Iris pigment epithelial cell (primary cell): ENCODE measurements at places on chromosomes 5 and 9.

DNA sequence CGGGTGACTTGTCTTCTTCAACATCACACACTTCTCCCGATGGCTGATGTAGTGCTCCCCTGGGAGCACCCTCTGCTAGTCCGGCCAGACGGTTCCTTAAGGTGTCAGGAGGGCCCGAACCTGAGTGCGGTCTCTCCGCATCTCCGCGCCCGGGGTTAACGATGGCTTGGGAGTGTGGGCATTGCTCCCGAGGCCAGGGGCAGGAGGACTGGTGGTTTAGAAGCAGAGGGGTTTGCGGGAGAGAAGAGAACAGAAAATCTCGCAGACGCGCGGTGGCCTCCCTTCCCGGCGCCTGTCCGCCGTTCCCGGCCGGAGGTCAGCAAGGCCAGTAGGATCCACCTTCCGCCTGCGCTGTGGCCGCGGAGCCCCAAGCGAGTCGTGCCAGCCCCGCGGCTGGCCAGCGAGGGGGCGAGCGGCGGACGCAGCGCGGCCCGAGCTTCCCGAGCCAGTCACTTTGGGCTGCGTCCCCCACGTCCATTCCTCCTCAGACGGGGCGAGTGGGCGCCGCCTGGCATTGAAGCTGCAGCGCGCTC is 700 bp downstream of the CDO1 start:
- DNase-seq: no peak

DNA sequence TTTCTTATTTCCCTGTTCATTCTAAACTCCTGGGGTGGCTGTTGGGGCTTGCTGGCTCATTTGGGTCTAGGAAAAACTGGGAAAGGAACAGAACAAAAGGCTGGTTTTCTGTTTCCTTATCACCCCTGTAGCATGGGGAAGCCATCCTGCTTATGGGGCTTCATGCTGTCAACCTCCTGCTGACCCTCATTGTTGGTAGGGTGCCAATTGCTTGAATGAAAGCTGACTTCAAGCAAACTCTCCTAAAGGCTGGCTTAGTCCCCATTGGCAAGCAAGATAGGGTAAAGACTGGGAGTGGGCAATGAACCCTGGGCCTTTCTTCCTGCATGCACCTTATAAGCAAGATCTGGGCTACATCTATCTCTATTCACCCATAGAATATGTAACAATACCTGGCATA is 511.6 kb downstream of the DMAC1 start:
- no peak for DNase-seq

GRCh38 chr5:151627650-151628049 is 36.5 kb upstream of the FAT2 start:
- no peak for DNase-seq

DNA sequence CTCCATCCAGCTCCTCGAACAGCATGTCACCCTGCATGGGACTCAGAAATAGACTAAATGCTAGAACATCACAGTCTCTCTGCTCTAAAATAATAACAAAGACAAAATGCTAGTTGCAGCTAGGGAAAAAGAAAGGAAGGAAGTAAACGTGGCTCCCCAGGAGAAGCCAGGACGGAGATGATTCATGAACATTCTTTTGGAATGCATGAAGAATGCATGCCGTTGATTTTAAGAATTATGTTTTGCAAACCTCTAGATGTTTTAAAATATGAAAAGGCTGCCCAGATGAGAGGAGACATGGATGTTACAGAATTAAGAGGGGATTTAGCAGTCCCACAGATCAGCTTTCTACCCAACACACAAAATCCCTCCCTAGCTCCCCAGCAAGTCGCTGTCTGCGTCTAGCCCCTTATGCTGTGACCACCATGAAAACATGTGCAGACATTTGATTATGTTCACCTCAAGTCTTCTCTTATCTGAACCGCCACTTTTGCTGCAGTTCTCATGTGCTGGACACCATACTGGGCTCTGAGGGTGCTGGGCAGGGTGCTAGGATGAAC is 139.4 kb upstream of the LMX1B start:
- peak; percentile 76 for DNase-seq

DNA sequence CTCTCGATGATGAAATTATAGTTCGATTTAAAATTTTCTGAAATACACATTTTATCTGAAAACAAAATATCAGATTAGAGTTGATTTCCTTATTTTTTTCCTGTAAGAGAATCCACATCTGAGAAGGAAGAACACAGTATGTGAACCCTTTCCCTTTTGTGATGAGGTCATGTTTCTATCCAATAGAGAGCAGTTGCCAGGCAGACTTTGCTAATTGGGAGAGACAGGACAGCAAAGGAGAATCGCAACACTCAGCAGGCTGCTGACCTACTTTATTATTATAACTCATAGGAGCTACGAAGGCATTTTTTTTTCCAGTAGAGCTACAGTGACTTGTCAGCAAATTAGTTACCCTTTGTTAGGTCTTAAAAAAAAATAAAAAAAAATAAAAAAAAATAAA is 242.1 kb downstream of the HCN1 start:
- peak; percentile 65 for DNase-seq

DNA sequence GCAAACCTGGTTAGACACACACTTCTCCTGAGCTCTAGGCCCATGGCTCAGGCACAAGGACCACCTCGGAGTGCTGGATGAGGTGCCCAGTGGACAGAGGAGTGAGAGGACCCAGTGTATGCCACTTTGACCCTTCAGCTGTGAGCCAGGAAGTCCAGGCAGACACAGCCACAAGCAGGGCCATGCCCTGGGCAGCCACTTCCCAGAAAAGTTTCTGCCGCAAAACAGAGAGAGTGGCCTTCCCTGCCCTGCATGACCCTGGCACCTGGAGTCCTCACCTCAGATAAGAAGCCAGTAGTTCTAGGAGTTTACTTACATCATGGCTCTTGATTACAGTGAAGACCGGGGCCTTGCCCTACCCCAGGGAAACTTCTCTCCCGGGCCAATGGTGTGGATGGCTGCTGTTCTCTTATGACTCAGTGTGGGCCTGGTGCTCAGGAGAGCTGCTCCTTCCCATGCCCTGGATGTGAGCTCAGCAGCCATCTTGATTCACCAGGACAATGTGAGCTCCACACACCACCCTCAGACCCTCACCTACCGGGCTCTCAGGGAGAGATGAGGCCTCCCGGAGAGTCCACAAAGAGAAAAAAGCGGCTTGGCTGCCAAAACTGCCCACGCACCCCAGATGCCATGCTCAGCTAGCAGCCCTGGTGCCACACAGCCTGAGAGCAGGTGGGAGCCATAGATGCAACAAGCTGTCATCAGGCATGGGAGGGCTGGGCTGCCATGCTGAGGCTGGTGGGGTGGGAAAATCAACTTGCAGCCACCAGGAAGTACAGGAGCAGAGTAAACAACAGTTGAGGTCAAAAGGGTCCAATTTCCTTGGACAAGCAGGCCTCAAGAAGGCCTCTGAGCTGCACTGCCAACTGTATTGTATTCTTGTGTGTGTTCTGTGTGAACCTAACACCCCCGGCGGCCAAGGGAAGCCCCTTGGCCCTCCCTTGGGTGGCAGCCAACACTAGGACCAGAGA is 11.7 kb upstream of the IRF1 start:
- peak; percentile 60 for DNase-seq

GRCh38 chr5:165130656-165131055 is 1625.2 kb downstream of the MAT2B start:
- peak; percentile 71 for DNase-seq

DNA sequence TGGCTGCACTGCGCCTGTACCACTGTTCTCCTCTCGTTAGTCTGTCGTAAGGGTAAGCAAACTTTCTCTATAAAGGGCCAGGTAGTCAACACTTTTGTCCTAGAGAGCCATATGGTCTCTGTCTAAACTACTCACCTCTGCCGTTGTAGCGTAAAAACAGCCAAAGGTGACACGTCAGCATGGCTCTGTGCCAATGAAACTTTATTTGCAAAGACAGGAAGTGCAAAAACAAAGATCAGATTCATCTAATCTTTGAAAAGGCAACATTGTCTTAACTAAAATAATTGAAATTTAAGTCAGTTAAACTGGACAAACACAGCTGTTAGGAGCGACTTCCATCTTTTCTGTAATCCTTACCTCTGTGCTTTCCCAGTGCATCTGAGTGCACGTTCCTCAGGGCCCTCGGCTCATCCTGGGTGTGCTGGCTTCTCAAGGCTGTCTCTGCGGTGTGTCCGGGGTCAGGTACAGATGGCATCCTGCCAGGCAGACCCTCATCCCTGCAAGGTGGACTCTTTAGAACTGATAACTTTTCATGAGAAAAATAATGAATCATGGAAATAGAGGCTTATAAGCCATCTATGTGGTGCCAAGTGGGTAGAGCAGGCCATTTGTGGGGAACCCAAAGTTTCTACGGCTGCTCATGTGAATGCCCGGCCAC is 35.2 kb upstream of the IRX4 start:
- DNase-seq: no peak

- peak; percentile 72 for DNase-seq
Observed at GRCh38 chr5:53994148-53994547, 316.2 kb downstream of the ARL15 start.

GRCh38 chr5:108238461-108238860 is 143.4 kb downstream of the FBXL17 start:
- DNase-seq: no peak
